ENCODE measurements at places on chromosomes 13 and 19.
A peak's percentile ranks its signal among the peaks of the same experiment; 100 is the strongest.

DNA sequence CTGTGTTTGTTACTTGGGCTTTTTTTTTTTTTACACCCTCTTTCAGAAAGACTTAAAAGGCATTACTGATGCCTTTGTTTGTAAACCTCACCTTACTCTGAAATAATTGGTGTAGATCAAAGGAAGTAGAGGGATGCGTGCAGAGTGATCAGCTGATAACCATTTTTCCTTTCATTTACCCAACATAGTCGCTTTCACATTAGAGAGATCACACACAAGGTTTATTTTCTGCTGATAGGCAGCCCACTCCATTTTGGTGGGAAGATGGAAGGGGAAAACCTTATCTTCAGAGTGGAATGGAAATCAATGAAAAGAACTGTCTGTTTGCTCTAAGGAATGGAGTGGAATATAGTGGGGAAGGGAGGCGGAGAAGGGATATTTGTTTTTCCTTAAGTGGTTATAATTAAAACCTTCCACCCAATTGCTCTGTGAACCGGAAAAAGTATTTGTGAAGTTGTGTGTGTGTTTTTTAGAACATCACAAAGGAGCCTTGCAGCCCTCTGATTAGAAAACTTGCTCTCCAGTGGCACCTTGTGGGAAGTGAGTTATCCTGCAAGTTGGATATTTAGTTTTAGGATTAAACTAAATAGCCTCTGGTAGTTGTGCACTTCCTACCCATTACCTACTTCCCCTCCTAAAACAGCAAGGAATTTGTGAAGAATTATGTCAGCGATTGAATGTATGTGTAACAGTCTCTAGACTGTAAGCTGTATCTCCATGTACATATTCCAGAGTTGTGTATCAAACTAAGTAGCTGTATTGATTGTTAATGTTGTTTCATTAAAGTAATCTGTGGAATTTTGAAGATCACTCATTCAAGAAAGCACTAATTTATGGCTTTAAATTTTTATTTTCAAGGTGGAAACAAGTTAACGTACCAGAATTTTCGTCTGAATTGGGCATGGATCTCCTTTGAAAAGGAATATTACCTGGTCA lies 76.8 kb downstream of the FREM2 start:
- DNase-seq = peak; percentile 22

DNA sequence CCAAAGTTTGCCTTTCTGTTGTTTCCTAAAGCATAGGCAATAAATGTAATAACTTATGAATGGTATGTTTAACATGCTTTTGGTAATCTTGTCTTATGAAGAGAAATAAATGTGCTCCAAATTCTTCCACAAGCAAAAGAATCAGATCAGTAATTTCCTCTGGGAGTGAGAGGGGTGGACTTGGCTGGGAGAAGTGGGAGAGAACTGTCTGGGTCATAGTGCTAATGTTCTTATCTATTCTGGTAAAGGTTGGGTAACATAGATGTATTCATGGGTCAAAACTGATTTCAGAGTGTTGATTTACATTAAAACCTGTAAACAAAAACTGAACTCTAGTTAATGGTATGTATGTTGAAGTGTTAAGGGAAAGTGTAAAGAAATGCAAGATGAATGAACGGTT lies 211.7 kb upstream of the IRS2 start:
- no peak for DNase-seq

DNA sequence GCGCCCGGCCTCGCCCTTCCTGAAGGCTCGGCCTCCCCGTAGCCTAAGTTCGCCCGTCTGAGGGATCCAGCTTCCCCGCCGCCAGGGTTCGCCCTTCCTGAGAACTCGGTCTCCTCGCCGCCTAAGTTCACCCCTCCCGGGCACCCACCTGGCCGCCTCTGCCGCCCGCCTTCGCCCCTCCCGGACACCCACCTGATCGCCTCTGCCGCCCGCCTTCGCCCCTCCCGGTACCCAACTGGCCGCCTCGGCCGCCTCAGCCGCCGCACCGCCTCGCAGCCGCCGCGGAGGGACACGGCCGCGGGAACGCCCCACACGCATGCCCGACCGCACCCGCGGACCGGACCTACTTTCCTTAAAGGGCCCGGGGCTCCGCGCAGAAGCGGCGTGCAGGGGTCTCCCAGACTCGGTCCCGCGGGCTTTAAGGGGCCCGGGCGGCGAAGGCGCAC lies at the start of gene MOB3A:
Gene MOB3A, minus strand, starts transcription at position 293 of the 446 bp plus-strand sequence. CDS start 17,766 bp downstream, outside the sequence.
- no peak for DNase-seq

- DNase-seq = no peak
Measured at GRCh38 chr13:30179597-30180276, 127.6 kb downstream of the KATNAL1 start.

DNA sequence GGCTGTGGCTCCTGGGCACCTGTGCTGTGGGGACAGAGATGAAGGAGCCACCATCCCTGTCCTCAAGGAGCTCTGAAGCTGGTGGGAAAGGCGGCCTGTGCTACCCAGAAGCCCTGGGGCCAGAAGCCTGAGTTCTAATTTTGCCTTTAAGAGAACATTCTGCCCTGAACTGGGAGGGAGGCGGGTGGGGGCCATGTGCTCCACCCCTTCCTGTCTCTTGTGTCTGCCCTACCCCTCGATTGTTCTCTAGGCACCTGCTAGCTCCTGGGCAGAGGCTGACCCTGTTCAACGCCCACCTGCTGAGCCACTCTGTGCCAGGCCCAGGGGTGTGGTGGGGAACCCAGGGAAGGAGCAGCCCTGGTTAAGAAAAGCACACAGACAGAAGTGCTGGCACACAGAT lies 5.9 kb downstream of the TRAPPC6A start:
- DNase-seq = no peak

GRCh38 chr19:48812094-48812929 lies 1.5 kb upstream of the BCAT2 start:
- no peak for DNase-seq

- DNase-seq = no peak
Measured at GRCh38 chr13:86282442-86282841, 483.2 kb upstream of the SLITRK6 start.

DNA sequence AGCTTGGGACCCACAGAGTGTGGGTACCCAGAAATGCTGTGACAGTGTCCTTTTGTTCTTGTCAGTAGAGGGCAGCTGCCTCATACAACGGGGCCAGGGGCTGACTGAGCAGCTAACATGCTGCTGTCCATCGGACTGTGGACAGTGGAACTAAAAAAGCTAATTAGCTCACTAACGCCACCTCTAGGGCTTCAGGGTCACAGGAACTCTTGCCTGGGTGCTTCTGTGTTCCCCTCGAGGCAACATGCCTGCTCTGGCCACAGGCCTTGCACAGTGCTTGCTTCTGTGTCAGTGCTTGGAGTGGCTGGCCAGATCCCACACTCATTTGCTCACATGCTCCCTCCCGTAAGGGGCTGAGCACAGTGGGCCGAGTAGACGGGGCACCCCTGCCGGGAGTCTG lies 377.0 kb downstream of the OLFM4 start:
- DNase-seq = no peak

DNA sequence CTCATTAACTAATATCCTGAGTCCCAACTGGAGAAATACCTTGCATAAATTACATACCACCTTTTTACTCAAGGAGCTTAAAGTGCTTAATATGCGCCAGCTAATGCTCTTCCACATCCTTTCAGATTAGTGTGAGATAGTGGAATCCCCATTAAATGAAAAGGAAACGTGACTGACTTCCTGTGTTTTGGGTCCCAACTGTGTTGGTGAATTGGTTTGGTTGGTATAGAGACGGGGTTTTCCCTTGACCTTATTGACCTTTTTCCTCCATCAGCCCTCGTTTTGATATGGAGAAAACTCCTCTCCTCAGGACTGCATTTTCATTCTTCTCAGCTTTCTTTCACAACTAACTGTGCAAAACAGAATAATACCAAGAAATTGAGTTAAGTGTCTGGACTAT lies 163.5 kb downstream of the PAN3 start:
- no peak for DNase-seq

DNA sequence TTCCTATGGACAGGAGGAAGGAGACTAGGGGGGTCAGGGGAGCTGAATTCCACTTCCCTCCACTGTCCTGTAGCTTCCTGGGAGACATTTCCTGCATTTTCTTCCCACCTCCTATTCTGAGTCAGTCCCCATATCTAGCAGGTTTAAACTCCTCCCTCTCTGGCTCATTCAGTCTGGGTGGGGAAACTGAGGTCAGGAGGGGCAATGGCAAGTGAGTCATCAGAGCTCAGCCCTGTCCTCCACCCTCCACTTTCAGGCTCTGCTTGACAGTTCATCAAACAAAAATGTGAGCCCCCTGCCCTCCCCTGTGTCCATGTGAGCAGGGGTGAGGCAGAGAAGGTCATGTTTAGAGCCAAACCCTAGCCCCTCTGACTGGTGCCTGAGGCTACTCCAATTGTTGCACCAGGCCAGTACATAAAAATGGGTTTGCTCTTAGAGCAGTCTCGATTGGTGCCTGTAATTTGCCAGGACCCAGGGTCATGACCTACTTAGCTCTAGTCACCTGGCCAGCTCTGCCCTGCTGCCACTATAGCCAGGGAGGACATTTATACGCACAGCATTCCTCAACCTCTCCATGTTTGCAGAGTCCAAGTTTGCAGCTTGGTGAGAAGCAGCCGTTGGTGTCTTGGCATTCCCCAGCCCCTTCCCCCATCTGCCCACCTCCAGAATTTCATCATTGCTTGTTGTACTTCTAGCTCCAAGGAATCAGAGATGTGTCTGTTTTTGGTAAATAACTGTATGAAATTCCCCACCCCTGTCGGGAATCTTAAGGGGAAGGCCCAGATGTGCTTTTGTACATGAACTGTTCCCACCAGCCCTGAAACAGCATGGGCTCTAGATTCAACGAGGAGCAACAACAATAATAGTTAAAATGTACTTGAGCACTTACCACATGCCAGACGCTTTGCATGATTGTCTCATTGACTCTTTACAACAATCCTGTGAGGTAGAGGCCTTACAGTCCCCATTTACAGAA lies 20.7 kb downstream of the SAMD4B start:
- no peak for DNase-seq

DNA sequence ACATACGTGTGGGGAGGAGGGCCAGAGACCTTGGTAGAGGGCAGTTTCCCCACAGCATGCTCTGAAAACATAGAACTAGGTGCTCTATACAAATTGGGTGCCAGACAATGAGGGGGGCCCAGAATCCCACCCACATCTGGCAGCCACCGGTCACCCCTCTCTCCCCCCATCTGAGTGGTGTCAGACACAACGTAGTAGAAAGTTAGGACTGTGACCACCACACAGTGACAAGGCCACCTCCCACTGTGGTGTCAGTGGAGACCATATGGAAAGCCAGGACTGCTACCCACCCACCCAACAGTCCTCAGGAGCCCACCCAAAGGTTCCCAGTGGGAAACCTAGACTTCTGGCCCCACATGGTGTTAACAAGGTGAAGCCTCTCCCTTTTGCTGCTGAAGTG lies 2.1 kb upstream of the ATP4B start:
- DNase-seq = no peak

DNA sequence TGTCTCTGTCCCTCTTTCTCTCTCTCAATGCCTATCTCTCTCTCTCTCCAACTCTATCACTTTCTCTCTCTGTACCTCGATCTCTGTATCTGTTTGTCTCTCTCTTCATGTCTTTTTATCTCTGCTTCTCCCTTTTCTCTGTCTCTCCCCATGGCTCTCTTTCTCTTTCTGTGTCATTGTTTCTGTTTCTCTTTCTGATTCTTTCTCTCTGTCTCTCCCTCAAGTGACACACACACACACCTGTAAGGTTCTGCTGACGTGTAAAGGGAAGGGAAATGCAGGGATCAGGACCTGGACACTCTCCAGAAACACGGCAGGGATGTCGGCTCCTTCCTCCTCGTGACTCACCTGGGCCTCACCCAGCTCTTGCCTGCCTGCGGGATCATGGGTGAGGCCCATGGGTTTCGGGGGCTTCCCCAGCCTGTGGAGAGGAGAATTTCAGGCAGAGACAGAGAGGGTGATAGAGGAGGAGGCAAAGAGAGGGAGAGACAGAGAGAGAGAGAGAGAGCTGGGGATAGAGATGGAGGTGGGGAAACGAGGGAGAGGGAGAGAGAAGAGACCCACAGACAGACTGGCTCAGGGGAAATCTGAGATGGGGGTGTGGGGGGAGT lies 5.4 kb upstream of the PLAUR start:
- no peak for DNase-seq

GRCh38 chr13:71474936-71475335 lies 392.1 kb downstream of the DACH1 start:
- no peak for DNase-seq

DNA sequence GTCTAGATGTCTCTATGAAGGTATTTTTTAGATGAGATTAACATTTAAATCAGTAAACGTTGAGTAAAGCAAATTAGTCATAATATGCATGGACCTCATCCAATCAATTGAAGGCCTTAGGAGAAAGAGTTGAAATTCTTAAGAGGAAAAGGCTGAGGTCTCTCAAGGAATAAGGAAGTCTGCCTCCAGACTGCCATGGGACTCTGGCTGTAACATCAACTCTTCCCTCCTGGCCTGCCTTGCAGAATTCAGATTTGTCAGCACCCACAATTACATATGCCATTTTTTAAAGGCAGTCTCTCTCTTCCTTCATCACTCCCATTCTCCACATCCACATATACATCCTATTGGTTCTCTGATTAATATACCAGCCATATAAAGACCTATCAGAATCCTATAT lies 28.8 kb upstream of the INTS6 start:
- no peak for DNase-seq

DNA sequence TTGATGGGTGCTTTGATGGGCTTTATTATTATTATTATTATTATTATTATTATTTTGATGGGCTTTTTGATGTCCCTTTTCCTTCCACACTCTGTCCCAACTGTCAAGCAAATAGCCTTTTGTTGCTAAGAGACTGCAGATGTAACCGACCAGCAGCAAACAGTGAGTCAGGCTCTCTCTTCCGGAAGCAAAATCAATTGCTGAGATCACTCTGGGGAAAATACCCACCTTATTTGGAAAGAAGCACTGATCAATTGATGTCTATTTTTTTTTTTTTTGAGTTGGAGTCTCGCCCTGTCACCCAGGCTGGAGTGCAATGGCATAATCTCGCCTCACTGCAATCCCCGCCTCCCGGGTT lies 2.9 kb downstream of the LDLR start:
- DNase-seq = no peak

DNA sequence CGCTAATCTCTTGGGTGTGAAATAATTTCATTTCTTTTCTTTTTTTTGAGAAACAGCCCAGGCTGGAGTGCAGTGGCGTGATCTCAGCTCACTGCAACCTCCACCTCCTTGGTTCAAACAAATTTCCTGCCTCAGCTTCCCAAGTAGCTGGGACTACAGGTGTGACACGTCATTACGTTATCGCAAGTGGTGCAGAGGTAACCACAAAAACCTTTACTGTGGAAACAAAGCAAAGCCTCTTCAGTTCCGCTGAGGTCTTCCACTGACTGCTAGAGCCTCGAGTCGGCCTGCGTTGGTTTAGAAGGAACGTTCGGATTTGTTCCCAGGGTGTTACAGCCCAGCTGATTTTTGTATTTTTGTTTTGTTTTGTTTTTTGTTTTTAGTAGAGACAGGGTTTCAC lies 2.0 kb upstream of the ZNF784 start:
- DNase-seq = no peak

- DNase-seq = no peak
Measured at GRCh38 chr19:43581467-43581866, 5.9 kb downstream of the PINLYP start.

- no peak for DNase-seq
Measured at GRCh38 chr13:92804926-92805325, 421.7 kb upstream of the GPC6 start.

GRCh38 chr13:102002287-102002686 lies 399.6 kb downstream of the FGF14 start:
- DNase-seq = no peak

GRCh38 chr13:84894749-84895148 lies 904.5 kb downstream of the SLITRK6 start:
- no peak for DNase-seq
